Activated CD8-positive, alpha-beta T cell treated with anti-CD3 and anti-CD28 coated beads, Interleukin-2, amount 10 ng/mL, durations not matched to agents 7 days and 5 days (primary cell): ENCODE measurements at places on chromosomes 3 and 15.

DNA sequence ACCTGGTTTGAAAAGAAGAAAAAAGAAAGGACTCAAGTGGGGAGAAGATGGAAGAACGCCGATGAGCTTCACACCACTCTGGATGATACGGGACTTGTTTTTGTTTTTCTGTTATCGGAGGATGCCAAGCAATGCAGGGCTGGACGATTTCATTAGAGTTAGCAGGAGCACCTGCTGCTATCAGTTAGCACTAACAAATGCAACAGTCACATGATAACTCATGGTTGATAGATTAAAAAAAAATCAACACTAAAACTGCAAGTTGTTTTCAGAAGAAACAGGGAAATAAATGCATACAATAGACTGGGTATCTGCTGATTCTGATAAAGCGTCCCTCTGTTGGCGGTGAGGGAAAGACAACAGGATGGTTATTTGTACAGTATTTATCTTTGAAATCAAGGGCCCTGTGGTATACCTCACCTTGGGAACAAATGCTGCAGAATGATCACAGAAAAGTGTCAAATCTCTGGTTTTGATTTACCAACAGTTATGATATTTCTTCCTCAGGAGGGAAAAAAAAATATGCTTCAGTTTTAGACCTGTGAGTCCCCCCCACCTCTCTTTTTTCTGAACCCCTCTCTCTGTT, 575.1 kb downstream of the FOXP1 start:
- DNase-seq: no peak

DNA sequence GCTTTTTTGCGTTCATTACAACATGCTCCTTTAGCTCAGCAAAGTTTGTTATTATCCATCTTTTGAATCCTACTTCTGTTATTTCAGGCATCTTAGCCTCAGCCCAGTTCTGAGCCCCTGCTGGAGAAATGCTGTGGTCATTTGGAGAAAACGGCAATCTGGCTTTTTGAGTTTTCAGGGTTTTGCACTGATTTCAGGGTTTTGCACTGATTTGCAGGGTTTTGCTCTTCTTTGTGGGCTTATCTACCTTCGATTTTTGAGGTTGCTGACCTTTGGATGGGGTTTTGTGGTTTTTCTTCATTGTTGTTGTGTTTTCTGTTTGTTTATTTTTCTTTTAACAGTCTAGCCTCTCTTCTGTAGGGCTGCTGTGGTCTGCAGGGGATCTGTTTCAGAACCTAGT, 137.4 kb downstream of the RSRC1 start:
- DNase-seq: no peak

- no peak for DNase-seq
Observed at GRCh38 chr15:88016406-88016805, 240.1 kb downstream of the NTRK3 start.

- no peak for DNase-seq
Observed at GRCh38 chr15:42048080-42048820, 27.4 kb upstream of the PLA2G4E start.

- DNase-seq: no peak
Observed at GRCh38 chr3:10391391-10391790, 70.5 kb upstream of the SEC13 start.

DNA sequence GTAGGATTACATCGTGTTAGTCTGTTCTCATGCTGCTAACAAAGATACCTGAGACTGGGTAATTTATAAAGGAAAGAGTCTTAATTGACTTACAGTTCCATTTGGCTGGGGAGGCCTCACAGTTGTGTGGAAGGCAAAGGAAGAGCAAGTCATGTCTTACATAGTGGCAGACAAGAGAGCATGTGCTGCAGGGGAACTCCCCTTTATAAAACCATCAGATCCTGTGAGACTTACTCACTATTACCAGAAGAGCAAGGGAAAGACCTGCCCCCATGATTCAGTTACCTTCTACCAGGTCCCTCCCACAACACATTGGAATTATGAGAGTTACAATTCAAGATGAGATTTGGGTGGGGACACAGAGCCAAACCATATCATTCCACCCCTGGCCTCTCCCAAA, 3.4 kb downstream of the SLC25A26 start:
- DNase-seq: no peak

DNA sequence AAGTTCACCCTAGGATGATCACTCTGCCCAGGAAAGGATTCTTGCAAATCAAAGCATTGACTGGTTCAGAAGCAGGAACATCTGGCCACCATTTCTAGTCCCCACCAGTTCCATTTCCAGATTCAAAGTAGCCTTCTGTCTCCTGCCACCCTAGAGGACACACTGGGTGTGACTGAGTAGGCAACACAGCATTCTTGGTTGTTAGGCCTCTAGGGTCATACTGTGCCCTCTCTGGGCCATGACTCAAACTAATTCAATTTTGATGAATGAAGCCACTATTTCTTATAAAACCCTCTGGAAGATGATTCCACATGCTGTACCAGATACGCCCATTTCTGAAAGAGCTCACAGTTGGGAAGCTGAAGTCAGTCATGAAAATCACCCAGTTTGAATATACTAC, 69.7 kb downstream of the WDR76 start:
- no peak for DNase-seq

DNA sequence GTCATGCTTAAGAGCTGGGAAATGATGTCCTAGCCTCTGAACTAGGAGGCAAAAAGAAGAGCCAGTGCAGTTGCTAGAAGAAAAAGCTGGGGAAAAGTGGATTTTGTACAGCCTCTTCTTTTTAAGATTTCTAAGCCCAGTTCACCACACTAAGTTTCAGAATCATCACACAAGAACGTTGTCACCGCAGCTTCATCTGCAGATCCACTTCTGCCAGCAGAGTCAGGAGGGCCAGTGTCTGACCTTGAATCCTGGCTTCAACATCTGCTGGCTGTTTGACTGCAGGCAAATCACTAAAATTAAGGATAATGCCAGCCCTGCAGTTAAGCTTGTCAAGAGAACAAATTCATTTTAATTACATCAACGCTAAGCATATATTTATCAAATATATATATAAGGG, 36.2 kb downstream of the HDC start:
- no peak for DNase-seq

- no peak for DNase-seq
Observed at GRCh38 chr3:58857402-58857801, 190.8 kb upstream of the FAM3D start.
